GM23248 (cell line): ENCODE measurements at places on chromosomes 11 and 22.
A peak's percentile ranks its signal among the peaks of the same experiment; 100 is the strongest.

GRCh38 chr22:45179276-45180049 is 15.7 kb downstream of the NUP50 start:
- DNase-seq: no peak

- no peak for DNase-seq
These were observed 23.4 kb downstream of the ASPHD2 start for GRCh38 chr22:26452236-26453016.

- DNase-seq: peak; percentile 3
These were observed 104.7 kb upstream of the GUCY1A2 start for GRCh38 chr11:107123022-107123421.

DNA sequence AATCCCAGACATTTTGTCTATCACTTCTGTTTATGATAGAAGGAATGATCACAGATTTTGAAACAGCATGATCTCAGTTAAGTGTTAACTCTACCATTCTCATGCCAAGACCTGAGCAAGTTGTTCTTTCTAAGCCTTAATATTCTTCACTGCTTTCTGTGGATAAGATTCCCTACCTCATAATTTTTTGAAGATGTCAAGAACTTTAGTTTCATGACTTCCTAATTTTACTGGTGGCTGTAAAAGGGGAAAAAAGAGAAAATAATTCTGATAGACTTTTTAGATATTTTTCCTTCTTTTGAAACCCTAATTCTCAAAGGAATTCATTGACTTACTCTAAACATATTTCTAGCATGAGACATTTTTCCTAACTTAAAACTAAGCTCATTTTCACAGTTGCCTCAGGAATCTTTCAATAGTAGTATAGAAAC is 520.0 kb upstream of the LUZP2 start:
- DNase-seq: peak; percentile 64

GRCh38 chr11:122189229-122189628 is 73.2 kb upstream of the BLID start:
- DNase-seq: peak; percentile 96

DNA sequence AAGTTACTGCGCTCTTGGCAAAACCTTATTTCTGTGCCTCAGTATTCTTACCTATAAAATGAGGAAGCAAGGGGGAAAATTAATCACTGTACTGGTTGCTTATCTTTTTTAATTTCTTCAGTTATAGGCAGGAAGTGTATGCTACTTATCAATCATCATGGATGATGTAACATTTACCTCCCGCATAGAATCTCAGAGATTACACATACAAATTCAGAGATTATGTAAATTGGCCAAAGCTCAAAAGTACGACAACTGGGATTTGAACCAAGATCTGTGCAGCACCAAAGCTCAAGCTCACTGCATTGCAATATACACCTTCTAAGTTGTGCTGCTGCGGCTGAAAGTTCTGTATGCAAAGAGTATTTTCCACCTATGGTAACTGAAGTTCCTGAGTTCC is 83.0 kb downstream of the PDHX start:
- no peak for DNase-seq
